ENCODE measurements at places on chromosomes 11 and 22. TPM values are rescaled to one million over a fixed set of nuclear protein-coding genes. Genes with fewer than 3 reads are reported as not detected.

GRCh38 chr11:9136741-9137140 lies 45.3 kb upstream of the SCUBE2 start:
- DNase-seq, result no peak

- no peak for DNase-seq
Measured at GRCh38 chr11:35588627-35589026, 29.6 kb upstream of the FJX1 start.

DNA sequence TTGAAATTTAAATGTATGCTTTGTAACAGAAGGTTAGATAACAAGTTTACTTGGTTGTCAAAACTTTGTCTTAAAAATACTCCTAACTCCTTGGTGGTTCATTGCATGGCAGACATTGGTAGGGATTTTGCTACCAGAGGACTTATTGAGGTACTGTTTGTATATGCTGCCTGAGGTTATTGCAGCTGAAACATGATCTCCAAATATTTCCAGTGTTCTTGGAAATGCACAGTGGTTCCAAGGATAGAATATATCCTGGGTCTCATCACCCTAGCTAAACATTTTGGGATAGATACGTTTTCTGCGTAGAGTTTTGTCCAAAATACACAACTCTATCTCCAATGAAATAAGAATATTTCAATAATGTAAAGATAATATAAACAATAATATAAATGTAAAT lies 109.2 kb downstream of the RAB38 start:
- DNase-seq, result no peak

TNNI2 gene
- total RNA-seq, result 7.8 TPM

DNA sequence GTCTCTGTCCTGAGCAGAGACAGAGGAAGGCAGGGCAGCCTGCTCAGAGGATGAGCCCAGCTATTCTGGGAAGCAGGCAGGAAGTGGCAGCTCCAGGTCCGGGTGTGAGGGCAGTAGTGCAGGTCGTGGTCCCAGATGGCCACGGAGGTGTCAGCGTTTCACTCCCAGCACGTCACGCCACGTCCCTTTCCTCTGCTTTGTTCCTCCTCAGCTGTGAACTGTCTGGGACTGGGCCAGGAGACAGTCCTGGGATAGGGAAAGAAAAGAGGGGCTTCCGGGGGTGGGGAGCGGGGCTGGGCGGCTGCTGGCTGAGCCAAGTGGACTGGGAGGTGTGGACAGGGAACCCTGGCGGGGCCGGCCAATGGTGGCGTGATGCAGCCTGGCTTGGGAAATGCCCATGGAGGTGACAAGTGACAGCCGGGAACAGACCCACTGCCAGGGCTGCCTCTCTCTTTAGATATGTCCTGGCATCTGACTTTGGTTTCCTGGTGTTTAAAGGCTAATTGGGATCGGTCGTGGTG lies 64.7 kb downstream of the KCNQ1 start:
- no peak for DNase-seq

ATP5MG gene
- 248 TPM for total RNA-seq

Data from PC-9 (cell line).